ENCODE measurements at places on chromosomes 5 and 9.

DNA sequence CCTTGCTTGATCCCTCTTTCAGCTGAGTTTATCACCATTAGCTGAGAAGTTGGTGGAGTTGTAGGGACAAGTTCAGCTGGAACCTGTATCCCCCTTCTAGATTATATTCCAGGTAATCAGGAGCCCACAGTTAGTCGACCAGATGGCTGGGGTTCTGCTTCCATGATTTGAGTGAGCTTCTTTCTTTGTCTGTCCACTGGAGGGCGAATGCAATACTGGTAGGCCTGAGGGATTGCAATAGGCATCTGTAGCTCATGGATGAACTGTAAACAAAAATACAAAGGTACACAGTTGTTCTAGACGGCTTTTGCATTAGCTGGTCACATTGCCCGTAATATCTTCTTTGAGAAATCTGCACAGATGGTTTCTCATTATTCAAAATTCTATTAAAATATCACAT lies 88.9 kb downstream of the PCSK5 start:
- no peak for DNase-seq

GRCh38 chr9:21141427-21141882 lies at the start of gene IFNW1:
Gene IFNW1 (minus strand): TSS chr9:21141832. CDS start chr9:21141570, 262 bp downstream.
- DNase-seq = no peak

GRCh38 chr5:150751096-150751891 lies 7.5 kb downstream of the DCTN4 start:
- no peak for DNase-seq

DNA sequence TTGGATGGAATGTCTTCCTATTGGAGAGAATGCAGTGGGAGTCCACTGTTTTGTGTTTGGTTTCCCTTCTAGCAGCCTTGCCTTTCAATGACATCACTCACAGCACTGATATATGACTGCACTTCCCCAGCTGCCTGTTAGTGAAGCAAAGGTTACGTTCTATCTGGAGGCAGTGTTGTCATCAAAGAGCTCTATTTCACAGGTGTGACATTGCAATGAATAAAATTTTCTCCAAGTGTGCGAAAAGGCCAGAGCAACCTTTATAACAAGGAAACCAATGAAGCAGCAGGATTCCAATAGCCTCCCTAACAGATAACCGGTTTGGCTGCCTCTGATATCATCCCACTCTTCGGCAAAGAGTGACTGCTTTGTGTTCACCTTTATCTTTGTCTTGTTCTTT lies 523.5 kb upstream of the ZNF608 start:
- DNase-seq = no peak

DNA sequence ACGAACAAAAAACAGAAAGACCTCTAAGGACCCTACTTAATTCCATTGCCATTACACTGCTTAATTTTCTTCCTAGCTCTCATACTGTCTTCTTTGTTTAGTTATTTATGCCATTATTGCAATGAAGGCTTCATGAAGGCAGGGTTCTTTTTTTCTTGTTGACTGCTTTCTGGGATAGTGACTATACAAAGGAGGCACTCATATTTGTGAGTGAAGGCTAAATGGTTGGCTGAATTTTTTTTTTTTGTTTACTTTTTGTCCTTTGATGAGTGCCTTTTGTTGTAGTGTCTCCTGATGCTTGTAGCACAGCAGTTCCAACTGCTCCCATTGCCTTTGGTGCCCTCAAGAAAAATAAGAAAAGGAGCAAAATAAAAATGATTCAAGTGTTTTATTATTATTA lies 17.8 kb downstream of the CTNNA1 start:
- no peak for DNase-seq
